Stimulated activated CD4-positive, alpha-beta T cell treated with anti-CD3 and anti-CD28 coated beads, Interleukin-1b, Interleukin-23, amount 100 ng/mL, for 1 hour (primary cell): ENCODE measurements at places on chromosomes 4 and X.
A peak's percentile ranks its signal among the peaks of the same experiment; 100 is the strongest.

- no peak for DNase-seq
Observed at GRCh38 chr4:17580969-17581368, 4.0 kb downstream of the LAP3 start.

DNA sequence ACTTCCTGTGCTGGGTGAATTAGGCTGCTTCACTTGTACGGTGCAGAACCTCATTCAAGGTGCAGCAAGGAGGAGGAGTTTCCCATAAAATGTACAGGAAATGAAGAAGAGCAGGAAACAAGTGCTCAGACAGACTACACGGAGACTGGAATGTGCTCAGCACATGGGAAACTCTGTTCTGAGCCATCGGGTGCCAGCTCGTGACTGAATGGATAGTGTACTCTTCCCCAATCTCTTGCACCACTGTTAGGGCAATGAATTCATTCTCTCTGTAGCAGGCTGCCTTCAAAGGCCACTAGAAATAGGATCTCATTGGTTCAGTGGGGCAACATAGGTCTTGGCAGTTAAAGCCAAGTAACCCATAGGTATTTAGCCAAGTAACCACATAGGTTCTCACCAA lies 200.0 kb upstream of the LDB2 start:
- DNase-seq, result no peak

- DNase-seq, result no peak
Observed at GRCh38 chr4:75370576-75370975, 143.6 kb downstream of the RCHY1 start.

- DNase-seq, result peak; percentile 32
Observed at GRCh38 chr4:8403173-8403753, 37.3 kb downstream of the ACOX3 start.

- peak; percentile 57 for DNase-seq
Observed at GRCh38 chrX:40175511-40176350, 78.0 kb upstream of the BCOR start.

GRCh38 chr4:16031546-16032395 lies 52.1 kb downstream of the PROM1 start:
- no peak for DNase-seq

DNA sequence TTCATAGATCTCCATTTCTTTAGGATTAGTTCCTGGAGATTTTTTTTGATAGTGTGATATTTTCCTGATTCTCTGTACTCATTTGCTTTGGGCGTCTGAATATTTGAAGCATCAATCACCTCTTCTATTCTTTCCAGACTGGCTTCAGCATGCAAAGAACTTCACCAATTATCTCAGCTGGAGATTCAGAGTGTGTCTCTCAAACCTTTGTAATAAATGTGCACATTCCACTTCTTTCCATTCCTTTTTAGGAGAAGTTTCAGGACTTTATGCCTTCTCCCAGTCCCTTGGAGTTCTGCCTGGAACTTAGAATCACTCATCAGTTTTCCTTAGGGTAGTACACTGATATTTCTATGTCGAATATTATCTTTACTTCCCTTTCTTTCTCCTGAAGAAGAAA lies 334.8 kb downstream of the TEX13C start:
- no peak for DNase-seq

GRCh38 chr4:170025523-170026252 lies 507 bp downstream of the MFAP3L start:
- DNase-seq, result no peak

GRCh38 chr4:174538123-174538875 lies 16.0 kb upstream of the HPGD start:
- DNase-seq, result no peak

DNA sequence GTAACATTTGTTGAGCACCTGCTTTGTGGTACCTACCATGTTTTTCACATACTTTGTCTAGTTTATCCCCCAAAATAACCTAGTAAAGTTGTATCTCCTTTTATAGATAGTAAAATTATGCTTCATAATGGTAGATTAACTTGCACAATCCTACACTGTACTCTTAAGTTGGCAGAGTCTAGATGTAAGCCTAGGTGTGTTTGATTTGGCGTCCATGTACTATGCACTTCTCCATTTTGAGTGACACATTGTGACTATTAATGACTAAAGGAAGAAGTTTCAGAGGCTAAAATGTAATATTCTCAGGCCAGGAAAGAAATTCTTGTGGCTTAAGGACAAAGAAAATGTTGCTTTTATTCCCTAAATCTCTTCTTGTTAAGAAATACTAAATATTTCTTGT lies 15.4 kb downstream of the PLK4 start:
- DNase-seq, result no peak

GRCh38 chrX:17812763-17813162 lies 48.3 kb downstream of the RAI2 start:
- DNase-seq, result no peak

GRCh38 chrX:138191998-138192397 lies 519.5 kb downstream of the FGF13 start:
- no peak for DNase-seq

DNA sequence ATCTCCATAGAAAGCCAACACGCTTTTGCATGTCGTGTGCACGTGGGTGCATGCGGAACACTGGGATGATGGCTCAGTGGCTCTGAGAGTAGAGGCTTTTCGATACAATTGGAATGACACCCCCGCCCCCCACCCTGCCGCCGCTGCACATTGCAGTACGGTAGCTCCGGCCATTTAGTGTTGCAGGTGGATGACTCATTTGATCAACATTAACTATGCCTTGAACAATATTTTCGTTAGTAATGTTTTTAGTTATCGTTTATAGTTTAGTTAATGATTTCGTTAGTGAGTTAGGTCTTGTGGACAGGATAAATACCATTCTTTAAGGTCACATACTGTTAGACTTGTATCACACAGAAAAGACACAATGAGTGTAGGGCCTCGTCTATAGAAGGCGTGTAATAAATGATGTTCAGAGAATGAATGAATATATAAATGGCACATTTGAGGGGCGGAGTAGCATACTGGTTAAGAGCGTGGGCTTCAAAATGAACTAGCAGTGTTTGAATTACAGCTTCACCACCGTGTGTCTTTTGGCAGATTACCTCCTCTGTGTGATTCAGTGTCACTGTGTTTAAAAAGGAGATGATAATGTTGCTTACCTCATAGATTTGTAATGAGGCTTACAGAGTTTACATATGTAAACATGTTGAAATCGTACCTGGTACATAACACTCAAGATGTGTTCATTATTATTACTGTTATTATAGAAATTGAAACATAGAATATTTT lies 67.2 kb upstream of the TENM3 start:
- DNase-seq, result no peak

DNA sequence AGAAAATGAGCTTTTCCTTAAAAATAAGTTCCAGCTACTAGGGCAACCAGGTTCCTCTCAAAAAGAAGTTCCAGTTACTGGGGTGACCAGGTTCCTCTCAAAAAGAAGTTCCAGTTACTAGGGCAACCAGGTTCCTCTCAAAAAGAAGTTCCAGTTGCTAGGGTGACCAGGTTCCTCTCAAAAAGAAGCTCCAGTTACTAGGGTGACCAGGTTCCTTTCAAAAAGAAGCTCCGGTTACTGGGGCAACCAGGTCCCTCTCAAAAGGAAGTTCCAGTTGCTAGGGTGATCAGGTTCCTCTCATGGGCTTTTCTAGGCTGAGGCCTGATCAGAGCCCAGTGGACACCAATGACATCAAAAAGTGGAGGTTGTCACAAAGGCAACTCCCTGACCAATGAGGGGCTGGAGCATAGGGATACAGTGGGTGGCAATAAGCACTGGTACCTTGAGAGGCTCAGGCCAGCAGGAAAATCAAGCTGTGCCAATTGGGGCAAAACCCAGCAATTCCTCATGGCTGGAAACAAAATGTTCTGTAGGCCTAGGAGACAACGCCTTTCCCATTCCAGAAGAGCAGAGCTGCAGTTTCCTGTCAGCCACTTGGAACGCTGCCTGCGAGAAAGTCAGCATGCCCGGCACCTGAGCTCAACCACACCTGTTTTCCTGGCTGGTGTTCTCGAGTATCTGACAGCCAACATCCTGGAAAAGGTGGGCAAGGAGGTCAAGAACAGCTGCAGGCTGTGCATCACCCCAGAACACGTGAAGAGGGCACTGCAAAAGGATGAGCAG lies 12.3 kb upstream of the SYTL5 start:
- DNase-seq, result no peak

GRCh38 chr4:183789657-183790056 lies 115.5 kb upstream of the STOX2 start:
- DNase-seq, result no peak

- DNase-seq, result no peak
Observed at GRCh38 chr4:14184265-14184664, 556.7 kb upstream of the BOD1L1 start.

GRCh38 chr4:183504930-183505610 lies at the start of gene ING2:
TSS of gene ING2 (plus strand) at chr4:183505058. CDS start at chr4:183505196, 138 bp downstream.
- DNase-seq, result no peak

DNA sequence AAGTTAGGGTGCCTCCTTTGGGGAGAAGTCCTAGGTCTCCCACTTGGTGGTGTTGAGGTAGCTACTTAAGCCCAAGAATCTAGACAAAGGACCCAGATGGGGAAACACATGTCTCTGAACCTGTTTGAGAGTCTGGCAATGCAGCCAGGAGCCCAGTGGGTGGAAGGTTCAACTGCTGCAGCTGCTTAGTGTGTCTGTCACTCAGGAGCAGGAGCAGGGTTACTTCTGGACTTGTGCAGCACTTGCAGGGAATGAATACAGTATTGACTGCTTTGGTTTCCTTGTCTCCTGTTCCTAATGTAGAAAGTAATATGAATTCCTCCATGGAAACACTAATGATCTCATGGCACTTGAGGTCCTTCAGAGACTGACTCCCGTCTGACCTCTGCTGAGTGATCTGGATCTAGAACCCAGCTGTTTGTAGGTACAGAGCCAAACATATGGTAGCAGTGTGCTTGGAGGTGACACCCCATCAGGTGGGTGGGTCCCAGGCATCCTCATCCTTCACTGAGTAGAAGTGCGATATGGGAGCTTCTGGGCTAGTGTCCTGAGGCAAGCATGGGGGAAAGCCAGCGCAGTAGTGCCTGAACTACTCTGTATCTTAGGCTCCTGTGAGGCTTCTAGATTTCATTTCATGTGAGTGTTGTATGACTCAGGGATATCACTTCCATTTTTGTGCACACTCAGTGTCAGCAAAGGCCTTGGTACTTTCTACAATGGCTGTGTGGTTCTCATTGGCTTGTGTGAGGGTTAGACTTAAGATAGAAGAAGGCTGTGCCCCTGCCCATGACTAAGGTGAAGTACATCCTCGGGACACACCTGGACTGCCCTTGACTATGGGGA lies 85.0 kb upstream of the WDR1 start:
- DNase-seq, result no peak

GRCh38 chr4:90198086-90198847 lies 71.1 kb downstream of the CCSER1 start:
- no peak for DNase-seq

GRCh38 chrX:48848847-48849246 lies 13.4 kb upstream of the PCSK1N start:
- no peak for DNase-seq

DNA sequence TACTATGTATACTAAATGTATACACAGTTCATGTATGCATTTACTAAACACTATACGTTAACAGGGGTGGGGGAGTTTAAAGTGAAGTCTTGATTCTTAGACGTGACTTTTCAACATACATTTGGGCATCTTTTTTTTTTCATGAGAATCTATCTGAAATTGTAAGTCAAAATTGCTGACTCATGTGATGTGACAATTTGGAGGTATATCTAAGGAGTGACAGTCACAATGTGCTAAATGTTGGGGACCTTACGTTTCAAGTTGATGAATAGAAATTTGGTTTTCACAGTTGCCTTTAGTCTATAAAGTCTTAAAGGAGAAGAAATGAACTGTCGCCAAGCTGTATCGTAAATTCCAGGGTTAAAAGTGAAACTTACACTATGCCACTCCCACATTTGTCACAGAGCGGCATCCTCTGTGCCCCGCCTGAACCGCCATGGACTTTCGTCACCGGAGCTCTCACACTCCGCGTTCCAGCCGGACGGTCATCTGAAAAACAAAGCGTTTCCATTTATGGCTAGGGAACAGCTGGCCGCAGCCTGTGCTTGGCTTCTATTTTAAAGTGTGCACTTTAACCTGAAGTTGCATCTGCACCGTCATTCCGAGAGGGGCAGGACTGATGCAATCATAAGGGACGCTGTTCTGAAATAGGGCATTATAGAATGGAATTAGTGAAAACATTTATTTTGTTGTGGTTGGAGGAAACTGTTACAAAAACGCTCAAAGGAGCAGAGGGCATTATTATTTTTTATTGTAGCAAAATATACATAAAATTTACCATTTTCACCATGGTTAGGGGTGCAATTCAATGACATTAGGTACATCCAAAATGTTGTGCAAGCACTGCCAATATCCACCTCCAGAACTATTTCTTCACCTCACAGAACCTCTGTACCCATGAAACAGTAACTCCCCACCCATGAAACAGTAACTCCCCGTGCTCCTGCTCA lies 30.9 kb downstream of the PDLIM3 start:
- no peak for DNase-seq

GRCh38 chrX:39144323-39144722 lies 343.1 kb downstream of the MID1IP1 start:
- DNase-seq, result no peak
